ENCODE measurements at places on chromosomes 6 and 20.

GRCh38 chr6:2731281-2731909 is 19.3 kb downstream of the MYLK4 start:
- DNase-seq: no peak

DNA sequence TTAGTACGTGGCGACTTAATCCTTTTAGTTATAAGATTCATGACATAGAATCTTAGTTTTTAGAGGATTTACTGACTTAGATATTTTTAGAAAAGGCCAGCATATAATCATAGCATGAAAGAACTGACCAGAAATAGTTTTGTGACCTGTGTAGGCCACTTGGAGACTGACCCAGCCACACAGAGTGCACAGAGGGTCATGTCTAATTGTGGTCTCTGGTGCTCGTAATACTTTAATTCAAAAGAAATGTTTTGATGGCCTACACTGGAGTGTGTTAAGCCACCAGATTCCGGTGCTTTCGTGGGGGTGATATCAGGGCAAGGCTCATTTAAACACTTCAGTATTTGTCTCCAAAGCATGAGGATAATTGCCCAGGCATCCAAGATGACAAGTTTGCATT is 11.4 kb downstream of the PCMTD2 start:
- no peak for DNase-seq

DNA sequence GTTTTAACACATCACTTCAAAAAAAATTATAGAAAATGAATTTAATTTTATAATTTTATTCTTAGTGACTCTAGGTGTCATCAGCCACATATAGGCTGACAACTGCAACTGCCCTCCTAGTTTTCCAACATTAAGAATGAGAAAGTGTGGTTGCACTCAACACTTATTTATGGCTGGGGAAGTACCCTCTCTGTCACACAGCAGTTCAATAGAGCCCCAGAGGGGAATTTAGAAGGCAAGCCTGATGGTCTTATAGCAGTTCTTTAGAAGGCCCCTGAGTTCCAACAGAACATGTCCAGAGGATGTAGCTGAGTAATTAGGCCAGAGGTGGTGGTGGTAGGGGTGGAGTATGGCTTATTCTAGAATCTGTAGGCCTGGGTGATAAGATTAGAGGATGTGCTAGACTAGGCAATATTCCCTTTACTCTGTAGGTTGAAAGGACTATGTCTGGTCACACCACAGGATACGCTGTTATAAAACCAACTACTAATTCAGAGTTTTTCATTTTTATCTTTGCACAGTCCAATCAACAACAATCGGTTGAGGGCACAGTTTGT is 226.5 kb upstream of the CITED2 start:
- no peak for DNase-seq

DNA sequence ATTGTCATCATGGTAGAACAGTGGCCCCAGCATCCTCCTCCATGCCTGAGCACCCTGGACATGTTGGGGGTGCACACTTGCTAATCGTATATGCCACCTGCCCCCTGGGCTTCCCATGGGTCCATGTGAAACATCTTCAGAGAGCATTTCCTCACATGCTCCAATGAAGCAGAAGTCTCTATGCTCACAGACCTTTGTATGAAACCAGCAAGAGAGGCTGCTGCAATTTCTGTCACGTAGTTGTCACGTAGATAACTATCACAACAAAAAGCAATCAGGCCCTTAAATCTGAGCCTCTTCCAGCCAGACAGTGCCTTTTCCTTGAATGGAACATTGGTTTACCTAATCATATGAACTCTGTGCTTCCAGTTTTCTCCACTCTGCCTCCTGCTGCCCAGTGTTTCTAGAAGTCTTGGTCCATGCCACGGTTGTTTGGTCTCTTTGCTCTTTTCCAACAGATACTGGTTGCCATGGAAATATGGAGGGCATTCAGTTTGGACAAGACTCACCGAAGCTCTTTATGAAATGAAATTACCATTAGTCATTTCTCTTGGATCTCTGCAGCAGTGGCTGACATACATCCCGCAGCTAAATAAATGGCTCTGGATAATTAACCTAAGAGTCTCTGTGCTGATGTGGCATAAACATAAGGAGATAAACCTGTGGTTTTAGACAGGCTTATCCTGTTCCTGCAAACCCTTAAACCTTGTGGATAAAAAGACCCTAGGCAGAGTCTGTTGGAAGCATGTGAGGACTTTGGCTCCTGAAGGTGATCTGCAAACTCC is 172.8 kb upstream of the SYNDIG1 start:
- no peak for DNase-seq

DNA sequence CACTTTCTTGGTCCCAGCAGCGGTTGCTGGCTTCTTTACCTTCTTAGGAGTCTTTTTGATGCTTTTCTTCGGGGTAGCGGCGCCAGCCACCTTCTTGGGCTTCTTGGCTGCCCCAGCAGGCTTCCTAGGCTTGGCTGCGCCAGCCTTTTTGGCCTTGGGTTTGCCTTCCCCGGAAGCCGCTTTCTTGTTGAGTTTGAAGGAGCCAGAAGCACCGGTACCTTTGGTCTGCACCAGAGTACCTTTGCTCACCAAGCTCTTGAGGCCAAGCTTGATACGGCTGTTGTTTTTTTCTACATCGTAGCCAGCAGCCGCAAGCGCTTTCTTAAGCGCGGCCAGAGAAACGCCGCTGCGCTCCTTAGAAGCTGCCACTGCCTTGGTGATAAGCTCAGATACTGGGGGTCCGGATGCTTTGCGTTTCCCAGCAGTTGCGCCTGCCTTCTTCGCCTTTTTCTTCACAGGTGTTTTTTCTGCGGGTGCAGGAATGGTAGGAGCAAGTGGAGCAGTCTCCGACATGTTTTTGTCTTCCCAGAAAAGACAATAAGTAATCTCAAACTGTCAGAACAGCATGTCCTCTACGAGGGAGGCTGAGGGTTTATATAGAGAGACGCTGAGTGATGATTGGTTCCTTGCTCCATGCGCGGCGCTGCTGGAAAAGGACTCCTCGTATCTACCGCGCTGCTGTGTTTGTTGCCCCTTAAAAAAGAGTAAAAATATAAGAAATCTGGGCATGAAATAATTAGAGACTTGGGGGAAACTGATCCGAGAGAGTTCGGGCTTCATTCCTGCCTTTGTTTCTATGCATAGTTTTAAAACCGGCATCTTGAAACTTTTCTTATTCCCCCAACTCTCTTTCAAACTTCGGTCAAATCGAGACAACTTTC is 130.3 kb upstream of the BTN3A2 start:
- peak; percentile 70 for DNase-seq

DNA sequence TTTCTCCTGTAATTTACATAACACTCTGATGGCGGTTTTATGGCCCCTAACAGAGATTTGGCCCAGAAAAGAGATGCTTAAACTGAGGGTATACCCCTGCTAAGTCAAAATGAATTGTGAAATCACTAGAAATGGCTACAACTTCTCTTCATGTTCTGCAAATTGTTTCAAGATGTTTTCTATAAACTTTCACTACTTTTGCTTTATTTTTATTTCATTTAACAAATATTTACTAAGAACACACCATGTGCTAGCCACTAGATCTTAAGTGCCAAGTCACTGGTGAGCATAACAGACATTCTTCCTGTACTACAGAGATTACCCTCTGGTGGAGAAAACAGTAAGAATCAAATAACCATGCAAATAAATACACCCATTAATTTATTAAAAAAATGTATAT is 87.6 kb downstream of the KCNQ5 start:
- peak; percentile 6 for DNase-seq

- DNase-seq: no peak
Measured at GRCh38 chr6:6968357-6968730, 139.4 kb upstream of the RREB1 start.

DNA sequence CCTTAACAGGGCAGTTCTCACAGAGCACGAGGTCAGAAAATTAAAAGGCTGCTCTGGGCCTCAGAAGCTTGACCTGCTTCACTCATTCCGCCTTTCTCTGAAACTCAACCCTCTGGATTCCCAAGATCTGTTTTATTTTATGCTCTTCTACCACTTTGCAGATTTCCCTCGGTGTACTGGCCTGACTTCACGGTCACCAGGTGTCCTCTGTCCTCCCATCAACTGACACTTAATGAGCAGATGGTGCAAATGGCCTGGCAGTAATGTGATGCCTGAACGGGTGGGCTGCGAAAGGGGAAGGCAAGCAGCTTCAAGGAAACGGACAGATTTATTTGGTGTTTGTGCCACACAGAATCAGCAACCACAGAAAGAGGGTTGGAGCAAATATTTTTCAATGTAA is 169.7 kb upstream of the TFAP2D start:
- DNase-seq: no peak

- peak; percentile 87 for DNase-seq
Measured at GRCh38 chr6:34970957-34971356, 81.9 kb downstream of the ANKS1A start.

DNA sequence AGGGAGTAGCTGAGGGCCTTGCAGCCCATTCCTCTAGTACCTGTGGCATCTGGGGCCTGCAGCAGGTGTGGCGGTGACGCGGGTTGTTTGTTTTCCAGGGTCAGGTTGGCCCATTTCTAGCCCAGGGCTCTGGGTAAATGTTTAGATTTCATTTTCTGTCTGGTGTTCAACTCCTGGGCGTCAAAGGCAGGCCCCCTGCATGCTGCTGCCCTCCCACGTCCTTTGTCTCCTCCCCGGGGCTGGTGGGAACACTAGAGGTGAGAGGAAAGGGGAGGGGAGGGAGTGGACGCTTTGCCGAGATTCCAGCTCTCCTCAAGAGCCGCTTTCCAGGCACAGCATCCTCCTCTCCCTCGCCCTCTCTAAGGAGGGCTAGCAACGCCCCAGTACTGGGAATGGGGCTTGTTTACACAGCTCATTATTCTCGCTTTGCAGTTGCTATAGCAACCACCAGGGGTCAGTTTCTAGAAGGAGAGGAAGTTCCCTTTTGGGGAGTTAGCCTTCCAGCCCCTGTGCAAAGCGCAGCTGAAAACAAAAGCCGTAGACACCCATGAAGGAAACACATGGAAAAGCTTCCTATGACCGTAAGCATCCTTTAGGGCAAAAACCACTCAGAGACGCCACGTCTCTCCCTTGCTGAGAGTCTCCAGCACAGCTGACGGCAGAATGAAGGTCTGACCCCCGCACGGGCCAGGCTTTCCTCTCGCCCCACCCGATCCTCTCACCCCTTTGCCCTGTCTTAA is 170.6 kb downstream of the LY86 start:
- DNase-seq: peak; percentile 57

DNA sequence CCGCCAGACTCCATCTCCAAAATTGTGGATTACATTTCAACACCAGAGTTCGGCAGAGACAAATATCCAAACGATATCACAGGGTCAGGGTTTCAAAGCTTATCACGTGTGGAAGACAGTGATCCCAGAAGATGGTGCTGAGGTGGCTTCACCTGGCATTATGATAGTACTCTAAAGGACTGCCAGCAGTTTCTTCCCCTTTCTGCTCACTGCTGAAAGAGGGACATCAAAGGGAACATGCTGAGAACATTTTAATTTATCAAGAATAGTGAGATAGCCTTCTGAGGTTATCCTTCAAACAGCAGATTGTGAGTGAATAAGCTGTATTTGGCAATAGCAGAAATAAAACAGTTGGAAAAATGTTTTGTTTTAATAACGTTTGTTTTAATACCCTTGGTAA is 79.7 kb downstream of the FIG4 start:
- no peak for DNase-seq

GRCh38 chr6:91941838-91942237 is 1355.0 kb upstream of the MAP3K7 start:
- no peak for DNase-seq

DNA sequence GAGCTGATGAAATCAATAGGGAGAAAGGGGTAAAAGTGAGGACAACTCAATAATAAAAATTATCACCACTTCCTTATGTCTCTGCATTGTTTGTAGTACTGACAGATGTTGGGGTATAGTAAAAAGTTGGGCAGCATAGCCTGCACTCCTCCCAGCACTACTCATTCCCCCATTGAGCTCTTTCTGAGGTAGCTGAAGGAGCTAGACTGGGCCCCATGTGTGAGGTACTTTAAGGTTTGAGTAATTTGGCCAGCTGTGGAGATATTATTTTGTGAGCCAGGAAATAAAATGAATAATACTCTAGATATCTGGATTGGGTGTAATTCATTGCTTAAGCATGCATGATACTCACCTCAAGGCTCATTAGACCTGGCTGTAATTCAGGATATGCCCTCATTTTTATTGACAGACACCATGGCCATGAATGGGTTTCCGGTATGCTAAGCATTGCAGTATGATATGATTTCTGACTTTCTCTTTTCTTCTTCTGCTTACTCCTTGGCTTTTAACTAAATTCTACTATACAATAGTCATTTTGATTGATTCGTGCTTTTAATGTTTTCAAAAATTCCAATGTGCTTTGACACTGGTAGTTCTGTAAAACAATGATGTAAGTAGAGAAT is 283.9 kb upstream of the RIMS1 start:
- DNase-seq: peak; percentile 33

DNA sequence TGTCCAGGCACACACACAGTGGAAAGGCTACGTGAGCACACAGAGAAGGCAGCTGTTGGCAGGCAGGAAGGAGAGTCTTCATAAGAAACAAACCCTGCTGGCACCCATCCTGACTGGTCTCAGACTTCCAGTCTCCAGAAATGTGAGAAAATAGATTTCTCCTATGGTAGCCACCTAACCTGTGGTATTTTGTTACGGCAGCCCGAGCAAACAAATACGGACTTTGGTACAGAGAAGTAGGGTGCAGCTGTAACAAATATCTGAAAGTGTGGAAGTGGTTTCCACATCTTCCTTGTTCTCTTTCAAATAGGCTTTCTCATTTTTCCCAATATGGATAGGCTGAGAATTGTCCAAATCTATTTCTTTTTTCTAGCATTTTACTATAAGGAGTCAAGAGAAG is 94.6 kb downstream of the ADGB start:
- DNase-seq: no peak

DNA sequence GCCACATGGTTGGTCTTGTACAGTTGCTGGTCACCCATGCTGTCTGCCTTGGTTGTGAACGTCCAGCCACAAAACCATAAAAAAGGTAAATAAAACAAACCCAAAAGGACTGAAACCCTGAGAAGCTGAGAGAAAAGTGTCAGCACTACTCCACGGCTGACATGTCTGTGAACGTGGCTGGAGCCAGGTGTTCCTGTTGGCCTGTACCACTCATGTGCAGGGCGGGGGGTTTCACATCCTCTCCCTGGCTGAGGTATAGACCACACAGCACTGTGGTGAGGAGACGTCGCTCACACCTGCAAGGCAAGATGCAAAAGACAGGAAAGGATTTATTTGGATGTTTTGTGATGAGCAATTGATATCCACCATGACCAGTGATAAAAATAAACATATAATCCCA is 51.9 kb upstream of the MRPS10 start:
- DNase-seq: no peak

- peak; percentile 74 for DNase-seq
Measured at GRCh38 chr6:108588586-108588985, 27.9 kb downstream of the FOXO3 start.

DNA sequence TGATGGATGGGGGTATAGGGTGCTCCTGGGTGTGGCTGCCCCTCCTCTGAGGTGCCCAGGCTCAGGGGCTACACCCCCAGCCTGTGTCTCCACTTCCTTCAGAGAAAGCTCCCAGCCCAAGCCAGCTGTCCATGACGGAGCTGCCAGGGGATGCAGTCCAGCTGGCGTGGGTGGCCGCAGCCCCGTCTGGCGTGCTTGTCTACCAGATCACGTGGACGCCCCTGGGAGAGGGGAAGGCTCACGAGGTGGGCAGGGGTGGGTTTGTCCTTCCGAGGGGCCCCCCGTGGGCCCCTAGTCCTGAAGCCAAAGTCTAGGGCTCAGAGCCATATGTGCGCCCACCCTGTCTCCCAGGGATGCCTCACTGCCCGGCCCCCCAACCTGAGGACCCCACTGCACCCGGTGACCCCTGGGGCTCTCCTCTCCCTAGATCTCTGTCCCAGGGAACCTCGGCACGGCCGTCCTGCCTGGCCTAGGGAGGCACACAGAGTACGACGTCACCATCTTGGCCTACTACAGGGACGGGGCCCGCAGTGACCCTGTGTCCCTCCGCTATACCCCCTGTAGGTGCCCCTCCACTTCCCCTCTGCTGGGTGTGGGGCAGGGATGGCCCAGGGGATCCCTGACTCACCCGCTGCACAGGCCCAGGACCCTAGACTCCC is 19.8 kb downstream of the COL20A1 start:
- no peak for DNase-seq
